ENCODE measurements at places on chromosomes 2 and 18. TPM values are rescaled to one million over a fixed set of nuclear protein-coding genes. Genes with fewer than 3 reads are reported as not detected.

GRCh38 chr2:12890066-12890465, 173.3 kb downstream of the TRIB2 start:
- DNase-seq: no peak

GRCh38 chr2:119431155-119431975, at the start of gene TMEM37:
TSS of gene TMEM37 (plus strand) at chr2:119431854. CDS start at chr2:119431904, 50 bp downstream.
- peak; percentile 7 for DNase-seq

DNA sequence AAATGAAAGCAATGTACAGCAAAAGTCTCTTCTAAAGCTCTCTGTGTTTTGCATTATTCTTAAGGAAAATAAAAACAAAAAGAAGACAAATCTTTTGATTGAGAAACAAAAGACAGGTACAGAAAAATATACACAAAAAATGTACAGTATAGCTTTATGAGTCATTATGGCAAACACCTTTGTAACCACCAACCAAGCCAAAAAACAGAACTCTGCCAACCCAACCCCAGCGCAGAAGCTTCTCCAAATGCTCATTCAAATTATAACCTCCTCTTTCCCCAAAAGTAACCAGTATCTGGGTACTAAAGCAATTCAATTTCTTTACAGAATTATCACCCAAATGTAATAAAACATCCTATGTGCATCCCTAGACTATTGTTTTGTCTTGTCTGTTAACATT, 255.9 kb upstream of the STON1 start:
- DNase-seq: no peak

DNA sequence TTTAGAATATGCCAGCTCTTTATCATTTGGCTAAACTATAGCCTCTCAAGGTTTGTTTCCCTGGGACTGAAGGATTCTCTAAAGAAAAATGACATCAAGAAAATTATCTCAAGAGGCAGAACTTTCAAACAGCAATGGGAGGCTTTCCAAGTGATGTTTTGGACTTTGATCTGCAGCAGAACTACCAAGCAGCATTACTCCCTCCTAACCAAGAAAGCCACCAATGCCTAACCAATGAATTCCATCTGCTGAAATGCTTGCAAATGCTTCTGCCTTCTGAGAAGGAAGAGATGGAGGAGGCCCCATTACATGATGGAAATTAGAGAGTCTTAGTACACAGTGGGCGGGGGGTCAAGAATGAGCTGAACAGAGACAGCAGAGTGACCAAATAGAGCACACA, 95.1 kb upstream of the SLC35G4 start:
- DNase-seq: no peak

DNA sequence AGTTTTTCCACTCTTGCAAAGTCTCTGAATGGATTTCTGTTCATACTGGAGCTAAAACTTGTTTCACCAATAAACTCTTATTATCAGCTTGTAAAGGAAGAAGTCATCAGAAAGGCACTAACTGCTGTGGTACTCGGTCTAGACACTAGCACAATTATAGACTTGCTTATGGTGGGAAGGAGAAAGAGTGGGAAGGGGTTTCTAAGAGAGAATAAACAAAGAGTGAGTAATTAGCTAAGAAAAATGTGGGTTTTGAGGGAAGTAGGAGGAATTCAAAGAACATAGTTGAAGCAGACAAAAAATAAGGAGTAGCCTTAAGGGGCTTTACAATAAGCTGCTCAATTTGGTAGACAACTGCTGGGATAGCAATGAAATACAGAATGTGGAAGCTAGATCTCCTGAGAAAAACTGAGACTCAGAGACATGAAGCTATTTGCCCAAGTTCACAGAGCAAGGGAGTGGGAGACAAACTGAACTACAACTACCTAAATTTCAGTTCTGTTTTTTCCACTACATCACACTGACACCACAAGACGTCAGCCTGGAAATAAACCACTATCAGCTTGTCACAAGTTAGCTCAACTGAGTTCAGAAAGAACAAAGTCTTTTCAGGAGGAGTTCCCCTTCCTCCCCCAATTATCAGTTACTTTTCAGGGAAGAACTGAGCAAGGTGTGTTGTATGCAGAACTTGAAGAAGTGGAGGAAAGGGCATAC, 59.7 kb downstream of the MAP4K3 start:
- peak; percentile 70 for DNase-seq

DNA sequence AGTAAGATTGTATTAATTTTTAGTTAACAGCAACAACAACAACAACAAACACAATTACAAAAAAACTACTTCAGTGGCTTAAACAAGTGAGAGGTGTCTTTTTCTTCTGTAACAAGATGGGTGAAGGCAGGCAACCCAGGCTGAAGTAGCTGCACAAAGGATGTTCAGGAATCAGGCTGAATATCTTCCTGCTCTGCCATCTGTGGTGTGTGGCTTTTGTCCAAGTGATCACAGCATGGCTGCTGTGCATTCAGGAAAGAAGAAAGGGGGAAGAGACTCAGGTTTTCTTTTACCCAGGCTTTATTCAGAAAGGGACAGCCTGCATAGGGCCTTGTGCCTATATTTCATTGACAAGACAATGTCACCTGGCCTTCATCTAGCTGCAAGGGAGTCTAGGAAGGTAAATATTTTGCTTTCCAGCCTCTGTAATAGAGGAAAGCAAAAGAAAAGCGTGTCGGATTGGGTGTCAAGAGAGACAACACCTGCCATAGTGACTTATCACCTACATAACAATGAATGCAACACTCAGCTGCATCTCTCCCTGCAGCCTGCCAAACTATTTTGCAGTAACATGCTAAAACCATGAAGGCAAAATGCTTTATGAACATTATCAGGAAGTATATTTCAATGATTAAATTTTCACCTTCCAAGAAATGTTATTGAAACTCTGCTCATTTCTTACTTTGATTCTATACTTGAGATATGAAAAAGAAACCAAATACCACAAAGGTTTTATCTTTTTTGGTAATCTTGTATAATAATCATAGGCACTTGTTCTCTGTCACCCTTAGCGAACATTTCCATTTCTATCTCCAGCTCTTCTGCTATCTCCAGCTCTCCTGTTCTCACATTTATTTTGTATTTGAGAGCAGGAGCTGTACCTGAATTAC, 14.6 kb downstream of the G6PC2 start:
- DNase-seq: no peak

- no peak for DNase-seq
Observed at GRCh38 chr2:42331569-42332284, 29.3 kb downstream of the COX7A2L start.

- no peak for DNase-seq
Observed at GRCh38 chr2:20194097-20195015, 30.6 kb downstream of the SDC1 start.

DNA sequence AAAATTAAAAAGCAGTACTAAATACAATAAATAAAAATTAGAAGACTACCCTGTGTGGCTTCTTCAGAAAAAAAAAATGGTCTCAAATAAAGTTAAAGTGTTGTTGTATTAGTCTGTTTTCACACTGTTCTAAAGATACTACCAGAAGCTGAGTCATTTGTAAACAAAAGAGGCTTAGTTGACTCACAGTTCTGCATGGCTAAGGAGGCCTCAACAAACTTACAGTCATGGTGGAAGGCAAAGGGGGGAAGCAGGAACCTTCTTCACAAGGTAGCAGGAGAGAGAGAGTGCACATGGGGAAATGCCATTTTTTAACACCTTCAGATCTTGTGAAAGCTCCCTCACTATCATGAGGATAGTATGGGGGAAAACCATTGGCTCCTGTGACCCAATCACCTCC, 612.8 kb downstream of the RNF144A start:
- peak; percentile 34 for DNase-seq

- DNase-seq: peak; percentile 31
Observed at GRCh38 chr2:162013514-162014475, 60.2 kb downstream of the DPP4 start.

DNA sequence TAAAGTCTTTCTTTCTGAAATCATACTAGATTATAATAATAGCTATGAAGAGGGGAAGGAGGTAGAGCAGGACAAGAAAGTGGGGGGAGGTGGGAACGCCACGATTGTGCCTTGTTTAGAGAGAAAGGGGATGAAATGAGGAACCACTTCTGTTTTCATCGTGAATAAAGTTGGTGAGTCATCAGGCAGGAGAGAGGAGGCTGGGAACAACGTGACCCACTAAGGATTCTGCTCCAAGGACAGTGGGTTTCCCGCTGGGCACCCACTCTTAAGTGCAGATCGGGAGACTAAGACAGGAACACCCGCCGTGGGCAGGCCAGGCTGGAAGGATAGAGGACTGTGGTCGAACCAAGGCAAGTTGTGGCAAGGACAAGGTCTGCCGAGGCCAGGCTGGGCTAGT, 158.2 kb downstream of the L3MBTL4 start:
- no peak for DNase-seq

GRCh38 chr2:178924817-178925216, 117.6 kb upstream of the TTN start:
- DNase-seq: no peak

DNA sequence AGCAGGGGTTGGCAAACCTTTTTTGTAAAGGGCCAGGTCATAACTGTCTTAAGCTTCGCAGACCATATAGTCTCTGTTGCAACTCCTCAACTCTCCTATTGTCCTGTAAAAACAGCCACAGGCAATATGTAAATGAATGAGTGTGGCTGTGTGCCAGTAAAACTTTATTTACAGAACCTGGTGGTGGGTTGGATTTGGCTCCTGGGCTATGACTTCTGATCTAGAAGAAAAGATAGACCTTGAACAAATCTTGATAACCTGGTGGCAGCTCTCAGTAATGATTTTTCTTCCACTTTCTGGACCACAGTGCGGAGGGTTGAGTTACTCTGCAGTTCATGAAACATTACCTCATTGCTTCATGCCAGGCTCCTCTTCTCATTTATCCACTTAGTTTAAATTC, 139.3 kb downstream of the MYCN start:
- no peak for DNase-seq

DNA sequence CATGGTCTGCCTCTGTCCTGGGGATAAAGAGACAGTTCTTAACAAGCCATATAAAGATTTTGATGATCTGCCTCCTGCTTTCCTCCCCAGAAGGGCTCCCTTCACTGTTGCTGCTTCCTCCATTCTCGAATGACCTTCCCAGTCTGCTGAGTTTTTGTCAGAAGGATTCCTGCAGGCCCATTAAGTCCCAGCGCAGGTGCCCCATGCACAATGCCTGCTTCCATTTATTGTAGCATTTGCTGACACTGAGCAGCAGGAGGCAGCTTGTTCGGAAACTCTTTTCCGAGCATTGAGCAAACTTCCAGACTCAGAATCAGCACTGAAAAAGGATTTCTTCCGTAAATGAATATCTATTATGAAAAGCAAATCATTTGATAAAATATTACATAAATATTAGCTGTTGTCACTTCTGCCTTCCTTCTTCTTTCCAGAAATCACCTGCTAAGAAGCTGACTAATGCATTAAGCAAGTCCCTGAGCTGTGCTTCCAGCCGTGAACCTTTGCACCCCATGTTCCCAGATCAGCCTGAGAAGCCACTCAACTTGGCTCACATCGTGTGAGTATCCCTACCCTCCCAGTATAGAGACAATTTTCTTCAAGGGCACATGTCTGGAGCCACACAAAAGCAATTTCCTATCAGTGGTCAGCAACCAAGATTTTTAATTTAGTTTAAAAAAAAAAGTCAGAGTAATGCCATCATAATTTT, 110.4 kb downstream of the DTNA start:
- DNase-seq: no peak

DNA sequence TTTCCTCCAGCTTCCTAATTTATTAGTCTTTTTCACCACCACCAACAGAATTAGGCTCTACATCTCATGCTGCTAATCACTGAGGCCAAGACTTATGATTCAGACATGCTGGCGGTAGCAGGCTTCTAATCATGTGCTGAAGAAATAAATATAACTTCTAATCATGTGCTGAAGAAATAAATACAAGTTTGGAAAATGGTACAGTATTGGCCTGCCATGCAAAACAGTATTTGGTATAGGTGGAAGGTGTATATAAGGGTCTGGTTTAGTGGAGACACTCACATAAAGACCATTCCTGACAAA, 240.7 kb downstream of the TGIF1 start:
- no peak for DNase-seq

DNA sequence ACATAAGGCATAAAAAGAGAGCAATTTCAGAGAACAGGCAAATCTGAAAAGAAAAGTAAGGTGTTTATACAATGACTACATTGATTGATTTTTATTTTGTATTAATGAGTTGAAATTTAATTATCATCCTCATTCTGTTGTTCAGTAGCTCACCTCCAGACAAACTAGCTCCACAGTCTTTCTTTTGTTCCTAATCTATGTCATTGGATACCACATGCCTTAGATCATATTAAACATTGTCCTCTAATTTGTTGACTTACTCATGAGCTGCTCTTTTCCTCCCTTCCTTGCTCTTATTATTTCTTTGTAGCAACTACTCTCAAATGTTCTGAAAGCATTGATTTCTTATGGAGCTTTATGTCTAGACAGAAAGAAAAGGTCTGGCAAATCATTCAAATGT, 185.5 kb upstream of the ZSWIM2 start:
- no peak for DNase-seq

GRCh38 chr2:128684523-128684922, 365.9 kb upstream of the HS6ST1 start:
- DNase-seq: no peak

- no peak for DNase-seq
Observed at GRCh38 chr18:22093731-22094357, 75.5 kb upstream of the GATA6 start.

- no peak for DNase-seq
Observed at GRCh38 chr18:43751835-43752234, 474.5 kb upstream of the SYT4 start.

TMX3 gene
- total RNA-seq: 41.3 TPM

LDLRAD4 gene
- total RNA-seq: 21.3 TPM

UGT1A7 gene
- total RNA-seq: not detected

TTC21B gene
- total RNA-seq: 22.6 TPM

KCNE4 gene
- total RNA-seq: not detected

CCDC85A gene
- total RNA-seq: not detected

RAB6C gene
- total RNA-seq: not detected

ANXA4 gene
- total RNA-seq: 21.4 TPM

GPR45 gene
- total RNA-seq: not detected

Data from activated naive CD4-positive, alpha-beta T cell treated with anti-CD3 and anti-CD28 coated beads for 36 hours (primary cell).